CD4-positive, alpha-beta T cell treated with Interleukin-15 for 4 hours (primary cell): ENCODE measurements at places on chromosomes 2 and 18.

- DNase-seq = no peak
These were observed 23.3 kb downstream of the RHOB start for GRCh38 chr2:20470211-20470610.

GRCh38 chr2:74025971-74026612 is 41.4 kb downstream of the TET3 start:
- DNase-seq = no peak

DNA sequence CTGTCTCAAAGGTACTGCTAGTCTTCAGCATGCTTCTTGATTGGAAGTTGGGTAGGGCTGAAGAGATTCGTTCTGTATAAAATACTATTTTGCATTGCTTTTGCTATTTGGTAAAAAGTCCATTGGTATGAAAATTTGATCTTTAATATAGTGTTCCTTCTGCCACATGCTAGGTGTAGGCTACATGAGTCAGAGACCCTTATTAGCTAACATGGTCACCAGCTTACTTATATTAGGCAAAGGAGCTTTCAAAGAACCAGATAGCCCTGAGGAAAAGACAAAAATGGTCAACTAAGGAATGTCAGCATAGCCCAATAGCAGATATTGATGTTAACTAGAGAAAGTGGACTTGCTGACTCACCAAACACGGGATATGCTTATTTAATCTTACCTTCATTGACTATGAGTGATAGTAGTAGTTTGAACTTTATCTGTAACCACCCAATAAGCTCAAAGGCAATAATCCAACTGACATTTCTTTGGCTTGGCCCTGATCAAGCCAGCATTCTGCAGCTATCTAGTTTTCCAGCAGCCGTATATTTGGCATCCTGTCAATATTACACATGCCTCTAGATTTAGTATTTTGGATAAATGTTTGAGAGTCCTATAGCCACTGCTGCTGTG is 110.0 kb downstream of the TPGS2 start:
- no peak for DNase-seq

GRCh38 chr2:172693037-172693436 is 42.6 kb upstream of the RAPGEF4 start:
- DNase-seq = no peak

DNA sequence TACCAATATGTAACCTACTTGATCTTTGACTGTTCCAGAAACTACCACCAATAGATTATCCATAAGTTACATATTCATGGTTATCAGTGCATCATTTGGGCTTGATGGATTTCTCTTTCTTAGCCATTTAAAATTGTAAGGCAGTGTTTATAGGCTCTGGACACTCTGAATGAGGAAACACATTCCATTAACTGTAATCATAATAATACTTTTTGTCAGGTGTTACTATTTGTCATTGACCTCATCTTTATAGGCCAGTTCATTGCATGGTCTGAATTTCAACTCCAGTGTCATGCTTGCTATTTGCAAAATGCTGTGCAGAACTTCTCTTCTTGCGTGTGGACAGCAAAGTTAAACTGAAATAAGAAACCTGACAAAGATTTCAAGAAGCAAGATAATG is 1340.2 kb upstream of the ZEB2 start:
- no peak for DNase-seq

- DNase-seq = no peak
These were observed 138.8 kb downstream of the TWIST2 start for GRCh38 chr2:238986491-238987351.

DNA sequence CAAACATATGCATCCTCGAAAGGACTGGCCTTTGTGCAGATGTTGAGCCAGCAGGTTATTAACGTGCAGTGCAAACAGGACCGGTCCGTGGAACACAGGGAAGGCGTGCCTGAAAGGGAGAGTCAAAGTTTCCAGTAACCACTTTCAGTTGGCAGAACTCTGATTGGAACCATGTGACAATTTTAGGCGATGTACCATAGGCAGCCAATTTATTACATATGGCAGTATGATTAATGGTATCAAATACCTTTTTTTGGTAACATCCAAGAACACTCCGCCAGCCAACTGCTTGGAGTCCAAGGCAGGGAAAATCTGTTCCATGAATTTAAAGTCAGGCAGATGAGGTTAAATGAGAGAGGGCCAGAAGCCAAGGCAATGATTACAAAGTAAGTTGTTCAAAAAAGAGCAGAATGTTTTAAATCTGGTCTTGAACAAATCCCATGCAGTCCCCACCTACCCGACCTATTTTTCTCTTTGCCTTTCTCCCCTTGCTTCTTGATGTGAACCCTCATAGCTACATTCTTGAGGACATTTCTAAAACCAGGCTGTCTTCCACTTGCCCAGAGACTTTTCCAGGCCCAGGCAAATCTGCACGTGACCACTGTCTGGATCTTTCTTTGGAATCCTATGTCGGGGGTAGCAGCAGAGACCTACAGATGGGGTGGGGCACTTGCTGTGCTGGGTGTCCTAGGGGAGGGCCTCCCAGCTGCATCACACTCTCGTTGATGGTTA is 351.7 kb downstream of the HRH4 start:
- no peak for DNase-seq

DNA sequence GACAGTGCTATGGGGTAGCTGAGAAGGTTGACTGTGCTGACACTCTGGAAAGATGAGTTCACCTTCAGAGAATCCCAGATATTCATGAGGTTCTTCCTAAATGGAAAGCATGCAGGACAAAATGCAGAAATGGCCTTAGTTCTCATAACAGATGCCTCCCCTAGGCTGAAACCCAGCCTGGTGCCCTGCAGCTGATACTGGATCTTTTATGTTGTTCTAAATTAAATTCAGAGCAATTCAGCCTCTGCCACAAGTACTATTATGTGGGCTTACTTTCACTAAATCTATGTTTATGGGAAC is 172.0 kb upstream of the SERPINE2 start:
- DNase-seq = no peak

DNA sequence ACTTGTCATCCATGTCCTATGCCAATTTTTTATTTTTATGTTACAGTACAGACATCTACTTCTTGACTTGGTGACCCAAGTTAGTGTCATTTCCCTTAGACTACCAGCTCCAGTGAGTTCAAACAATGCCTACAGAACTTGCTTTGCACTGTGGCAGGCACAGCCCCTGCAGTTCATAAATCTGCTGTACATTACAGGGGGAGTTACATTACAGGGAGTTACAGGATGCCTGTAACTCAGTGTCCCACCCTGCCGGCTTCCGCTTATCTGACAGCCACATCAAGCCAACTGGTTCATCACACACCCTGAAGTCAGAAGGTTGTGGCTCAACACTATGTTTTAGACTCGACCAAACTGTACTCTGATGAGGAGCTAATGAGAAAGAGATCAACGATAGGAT is 7.8 kb upstream of the NPAS2 start:
- no peak for DNase-seq

DNA sequence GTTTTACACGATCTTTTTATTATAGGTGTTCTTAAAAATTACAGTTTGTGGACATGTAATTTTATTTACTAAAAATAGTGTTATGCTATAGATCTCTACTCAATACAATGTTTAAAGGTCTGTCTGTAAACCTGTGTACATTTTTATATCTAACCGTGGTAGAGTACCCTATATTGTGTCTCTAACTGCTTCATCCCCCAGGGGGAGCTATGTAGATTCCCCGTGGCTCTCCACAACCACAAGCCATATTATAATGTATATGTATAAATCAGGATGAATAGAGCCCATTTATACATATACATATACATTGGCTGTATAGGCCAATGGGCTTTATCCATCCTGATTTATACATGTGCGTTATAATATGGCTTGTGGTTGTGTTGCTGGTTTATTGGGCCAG is 59.4 kb downstream of the ADAM23 start:
- DNase-seq = no peak

DNA sequence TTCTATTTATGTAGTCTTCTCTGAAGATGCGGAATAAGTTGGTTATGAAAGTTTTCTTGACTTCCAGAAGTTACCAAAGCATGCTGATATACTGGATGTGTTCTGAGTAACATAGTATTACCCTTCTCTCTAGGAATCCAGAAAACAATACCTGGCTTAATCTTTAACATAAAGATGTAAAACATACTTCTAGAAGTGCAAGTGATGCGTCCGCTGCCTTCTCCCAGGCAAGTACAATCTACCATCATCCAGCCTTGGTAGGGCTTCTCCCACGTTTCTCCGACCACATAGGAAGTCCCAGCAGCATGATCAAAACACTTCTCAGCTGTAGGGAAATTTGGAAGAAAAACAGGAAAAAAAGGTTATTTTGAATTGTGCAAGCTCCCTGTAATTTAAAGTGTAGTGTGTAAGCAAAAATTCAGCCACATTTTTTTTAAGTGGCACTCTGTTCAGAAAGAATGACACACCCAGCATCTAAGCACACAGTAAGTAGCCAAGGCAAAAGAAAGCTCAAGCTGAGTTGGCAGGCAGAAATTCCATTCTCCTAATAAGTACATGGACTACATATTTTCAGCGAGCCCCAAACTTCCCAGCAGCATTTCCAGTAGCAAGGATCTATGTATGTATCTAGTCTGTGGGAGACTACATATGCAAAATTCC is 5.2 kb downstream of the FN1 start:
- no peak for DNase-seq

GRCh38 chr2:239245107-239245506 is 155.7 kb downstream of the HDAC4 start:
- no peak for DNase-seq

GRCh38 chr2:99754210-99754609 is 264.4 kb upstream of the REV1 start:
- DNase-seq = no peak

DNA sequence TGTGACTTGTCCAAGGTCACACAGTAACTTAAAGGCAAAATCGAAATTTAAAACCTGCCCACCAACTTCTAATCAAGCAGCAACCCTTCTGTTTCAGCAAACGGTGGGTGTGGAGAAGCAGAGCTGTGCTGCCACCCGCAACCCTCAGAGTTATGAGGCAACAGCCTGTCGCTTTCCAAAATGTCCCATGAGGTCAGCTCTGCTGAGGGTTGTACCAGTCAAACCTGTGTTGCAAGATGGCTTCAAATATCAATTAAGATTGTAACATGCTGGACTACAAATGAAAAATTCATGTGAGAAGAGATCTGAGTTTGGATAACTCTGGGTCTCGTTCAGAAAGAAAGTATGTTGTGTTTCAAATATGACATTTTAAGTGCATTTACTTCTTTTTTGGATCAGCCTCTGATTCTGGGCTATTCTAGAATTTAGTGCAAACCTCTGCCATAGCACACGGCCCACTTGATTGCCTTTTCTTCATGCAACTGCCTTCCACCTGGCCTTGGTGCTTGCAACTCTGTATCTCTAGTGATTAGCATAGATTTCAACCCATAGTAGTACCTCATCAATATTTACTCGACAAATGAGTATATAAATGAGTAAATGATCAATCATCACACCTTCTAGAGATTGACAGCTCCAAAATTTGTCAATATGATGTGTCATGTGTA is 69.3 kb downstream of the TIMM21 start:
- no peak for DNase-seq

GRCh38 chr2:183564726-183565125 is 440.5 kb downstream of the NUP35 start:
- DNase-seq = no peak

DNA sequence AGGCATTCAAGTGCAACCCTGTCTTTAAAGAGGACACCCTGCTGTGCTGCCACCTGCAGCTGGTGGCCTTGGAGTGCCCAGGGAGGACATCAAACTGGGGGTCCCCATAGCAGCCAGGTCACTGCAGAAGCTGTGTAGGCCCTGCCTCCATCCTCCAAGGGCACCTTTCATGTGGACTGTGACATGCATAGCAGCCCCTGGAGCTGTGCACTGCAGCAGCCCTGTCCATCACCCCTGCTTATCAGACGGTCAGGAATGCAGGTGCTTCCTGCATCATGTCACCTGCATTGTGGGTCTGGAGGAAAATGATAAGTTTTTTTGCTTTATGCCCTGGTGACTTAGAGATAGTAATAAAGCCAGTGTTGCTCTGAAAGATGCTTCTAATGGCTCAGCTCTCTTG is 155.7 kb downstream of the DYSF start:
- no peak for DNase-seq

GRCh38 chr18:22456547-22456946 is 38.8 kb upstream of the CTAGE1 start:
- DNase-seq = no peak

GRCh38 chr2:216696751-216697560 is 1.6 kb upstream of the IGFBP5 start:
- no peak for DNase-seq

GRCh38 chr18:59669872-59670657 is 27.2 kb downstream of the CCBE1 start:
- no peak for DNase-seq

- no peak for DNase-seq
These were observed 67.0 kb downstream of the ZEB2 start for GRCh38 chr2:144452989-144453336.

GRCh38 chr2:191846515-191847476 is at the start of gene CAVIN2:
TSS of gene CAVIN2 (minus strand) at chr2:191847088. CDS start at chr2:191846925, 163 bp downstream.
- DNase-seq = no peak

GRCh38 chr18:67183398-67183797 is 333.1 kb downstream of the DSEL start:
- no peak for DNase-seq

GRCh38 chr2:136210822-136211221 is 92.9 kb upstream of the CXCR4 start:
- no peak for DNase-seq

- DNase-seq = peak; percentile 59
These were observed 28.7 kb downstream of the IGFBP5 start for GRCh38 chr2:216666461-216667233.

DNA sequence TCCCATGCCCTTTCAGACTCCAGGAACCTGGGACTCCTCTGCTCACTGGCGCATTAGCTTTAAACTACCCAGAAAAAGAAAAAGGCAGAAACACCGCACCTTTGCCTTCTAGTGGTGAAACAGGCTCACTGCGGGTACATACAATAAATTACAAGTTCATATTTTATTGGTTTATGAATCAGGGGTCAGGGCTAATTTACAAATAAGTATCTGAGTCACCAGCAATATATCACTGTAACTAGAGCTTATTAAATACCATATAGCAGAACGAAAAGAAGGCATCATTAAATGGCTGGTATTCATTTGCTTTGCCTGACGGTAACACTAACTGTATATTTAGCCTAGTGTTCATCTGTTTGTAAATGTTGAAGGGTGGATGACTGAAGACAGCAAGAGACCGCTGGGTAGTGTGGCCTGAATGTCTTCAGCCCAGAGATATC is 26.9 kb upstream of the DTNB start:
- peak; percentile 46 for DNase-seq

- DNase-seq = no peak
These were observed 7.7 kb upstream of the RHOB start for GRCh38 chr2:20439193-20439475.

DNA sequence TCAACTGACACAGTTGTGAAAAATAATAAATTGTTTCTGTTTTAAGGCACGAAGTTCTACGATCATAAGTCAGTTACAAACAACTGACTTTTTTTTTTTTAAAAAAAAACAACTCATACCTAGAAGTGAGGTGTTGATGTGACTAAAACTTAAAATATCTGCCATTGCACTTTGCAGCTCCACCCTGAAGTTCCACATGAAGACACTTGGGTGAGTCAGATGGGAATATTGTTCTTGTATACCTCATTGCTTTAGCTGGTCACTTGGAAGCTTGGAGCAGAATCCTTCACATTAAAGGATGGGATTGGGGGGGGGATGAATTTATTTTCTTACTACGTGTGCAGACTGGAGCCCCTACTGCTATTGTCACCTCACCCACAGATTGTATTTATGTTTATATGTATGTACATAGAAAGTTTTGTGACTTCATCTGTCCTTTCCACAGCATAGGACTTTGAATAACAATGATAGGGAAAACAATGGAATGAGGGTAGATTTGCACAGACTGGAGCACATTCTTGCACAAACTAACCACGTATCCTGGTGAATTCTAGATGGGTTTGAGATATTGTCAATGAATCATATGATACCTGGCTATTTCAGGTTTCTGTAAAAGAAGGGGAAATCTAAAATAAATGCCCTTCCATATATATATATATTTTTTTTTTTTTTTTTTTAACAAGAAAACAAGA is 57.9 kb upstream of the ARHGAP15 start:
- no peak for DNase-seq
